ENCODE measurements at places on chromosomes 12 and 14. TPM values are rescaled to one million over a fixed set of nuclear protein-coding genes. Genes with fewer than 3 reads are reported as not detected.

The OAS1 gene
- 5.2 TPM for total RNA-seq

The ADAM21 gene
- 0.07 TPM for total RNA-seq

The VPS29 gene
- 51.3 TPM for total RNA-seq

The RFX4 gene
- not detected for total RNA-seq

The KIF5A gene
- total RNA-seq = 0.40 TPM

The TMEM253 gene
- 1.3 TPM for total RNA-seq

The INSM2 gene
- total RNA-seq = 0.11 TPM

The TAS2R8 gene
- total RNA-seq = not detected

DNA sequence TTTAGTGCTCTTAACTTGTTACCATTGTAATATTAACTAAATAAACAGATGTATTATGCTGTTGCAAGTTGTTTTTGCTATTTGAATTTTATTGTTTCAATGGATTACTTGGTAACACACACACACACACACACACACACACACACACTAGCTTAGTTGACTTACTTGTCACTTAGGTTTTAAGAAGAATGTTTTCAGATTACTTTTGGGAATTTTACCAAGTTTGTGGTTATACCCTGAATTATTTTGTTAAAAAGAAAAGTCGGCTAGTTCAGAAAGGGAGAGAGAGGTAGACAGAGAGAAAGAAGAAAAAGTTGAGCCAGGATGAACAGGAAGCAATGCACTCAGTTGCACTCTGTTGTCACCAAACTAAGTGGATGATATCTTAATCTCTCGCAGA is 5.3 kb downstream of the SSTR1 start:
- H3K27ac ChIP-seq = no peak overlapping the region
- no peaks in the 10 kb centered on the region for H3K27me3 ChIP-seq
- DNase-seq = no peak
- no peak overlapping the region for H3K4me3 ChIP-seq
- no peaks in the 10 kb centered on the region for H3K36me3 ChIP-seq

- H3K4me3 ChIP-seq = no peak overlapping the region
- no peak for DNase-seq
- no peak overlapping the region for H3K27ac ChIP-seq
- H3K36me3 ChIP-seq = no peaks in the 10 kb centered on the region
- H3K4me1 ChIP-seq = peaks cover 4% of the 10 kb centered on the region
- H3K27me3 ChIP-seq = no peaks in the 10 kb centered on the region
These were observed 18.3 kb upstream of the ATP2A2 start for GRCh38 chr12:110262442-110263388.

GRCh38 chr12:47882781-47883546 is 21.8 kb downstream of the VDR start:
- H3K27me3 ChIP-seq = no peaks in the 10 kb centered on the region
- no peak overlapping the region for H3K4me3 ChIP-seq
- H3K27ac ChIP-seq = no peak overlapping the region

GRCh38 chr12:18313306-18313705 is 52.0 kb downstream of the PIK3C2G start:
- H3K36me3 ChIP-seq = no peaks in the 10 kb centered on the region
- no peak overlapping the region for H3K4me3 ChIP-seq
- no peak overlapping the region for H3K27ac ChIP-seq
- no peaks in the 10 kb centered on the region for H3K4me1 ChIP-seq
- DNase-seq = no peak

GRCh38 chr12:117142094-117142493 is 42.9 kb upstream of the TESC start:
- no peaks in the 10 kb centered on the region for H3K27me3 ChIP-seq
- peaks cover 5% of the 10 kb centered on the region for H3K4me1 ChIP-seq
- peak; percentile 56 for DNase-seq

GRCh38 chr12:32548691-32549281 is 130.3 kb upstream of the DNM1L start:
- H3K4me1 ChIP-seq = peaks cover 42% of the 10 kb centered on the region
- no peaks in the 10 kb centered on the region for H3K27me3 ChIP-seq
- peak overlapping the region; percentile 77 for H3K27ac ChIP-seq
- H3K36me3 ChIP-seq = no peaks in the 10 kb centered on the region
- DNase-seq = peak; percentile 70

- H3K36me3 ChIP-seq = no peaks in the 10 kb centered on the region
- no peak for DNase-seq
- H3K4me1 ChIP-seq = peaks cover 2% of the 10 kb centered on the region
- no peak overlapping the region for H3K4me3 ChIP-seq
- no peak overlapping the region for H3K27ac ChIP-seq
These were observed 126.4 kb upstream of the PLEKHA5 start for GRCh38 chr12:19003141-19003540.

GRCh38 chr12:75908961-75909605 is 122.5 kb downstream of the PHLDA1 start:
- H3K4me3 ChIP-seq = no peak overlapping the region
- H3K27me3 ChIP-seq = no peaks in the 10 kb centered on the region
- no peaks in the 10 kb centered on the region for H3K36me3 ChIP-seq
- peak overlapping the region; percentile 24 for H3K27ac ChIP-seq
- H3K4me1 ChIP-seq = peaks cover 10% of the 10 kb centered on the region

- H3K36me3 ChIP-seq = no peaks in the 10 kb centered on the region
- DNase-seq = no peak
- H3K27ac ChIP-seq = no peak overlapping the region
- H3K4me1 ChIP-seq = no peaks in the 10 kb centered on the region
These were observed 4.2 kb upstream of the CLECL1 start for GRCh38 chr12:9736936-9737705.

DNA sequence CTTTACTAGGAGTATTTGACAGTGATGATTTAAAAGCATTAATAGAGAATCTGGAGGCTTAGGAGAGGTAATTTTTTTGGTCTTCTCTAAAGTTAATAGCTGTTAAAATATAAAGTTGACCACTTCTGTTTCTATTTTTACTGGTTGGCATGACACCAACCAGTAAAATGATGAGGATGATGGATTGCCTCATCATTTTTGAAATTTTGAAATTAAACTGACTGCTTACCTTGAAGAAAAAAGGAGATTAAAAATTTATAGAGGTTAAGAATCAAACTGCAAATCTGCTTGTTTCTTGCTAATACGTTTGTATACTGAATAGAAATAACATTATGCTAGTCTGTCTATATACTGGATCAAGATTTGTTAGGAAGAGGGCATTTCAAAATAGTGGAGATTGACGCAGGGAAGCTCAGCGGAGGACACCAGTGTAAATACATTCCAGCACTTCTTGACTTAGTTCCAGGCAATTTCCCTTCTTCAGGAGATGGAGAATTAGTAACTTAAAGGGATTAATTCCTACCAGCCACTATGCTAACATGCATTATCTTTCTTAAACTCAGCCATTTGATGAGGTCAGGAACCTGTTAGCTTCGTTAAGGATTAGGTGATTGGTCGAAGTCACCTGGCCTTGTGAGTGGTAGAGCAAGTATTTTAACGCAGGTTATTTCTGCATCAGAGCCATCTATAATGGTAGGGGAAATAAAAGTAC is 3.6 kb downstream of the EID3 start:
- DNase-seq = no peak
- H3K4me3 ChIP-seq = no peak overlapping the region
- peaks cover 10% of the 10 kb centered on the region for H3K4me1 ChIP-seq
- H3K27me3 ChIP-seq = no peaks in the 10 kb centered on the region
- no peaks in the 10 kb centered on the region for H3K36me3 ChIP-seq
- no peak overlapping the region for H3K27ac ChIP-seq

- H3K27ac ChIP-seq = no peak overlapping the region
- no peaks in the 10 kb centered on the region for H3K36me3 ChIP-seq
- no peaks in the 10 kb centered on the region for H3K4me1 ChIP-seq
- H3K4me3 ChIP-seq = no peak overlapping the region
- DNase-seq = no peak
These were observed 18.6 kb downstream of the FAIM2 start for GRCh38 chr12:49885118-49885517.

- H3K36me3 ChIP-seq = no peaks in the 10 kb centered on the region
- no peaks in the 10 kb centered on the region for H3K27me3 ChIP-seq
- DNase-seq = no peak
- H3K4me3 ChIP-seq = no peak overlapping the region
These were observed 130.8 kb upstream of the EGLN3 start for GRCh38 chr14:34081576-34082136.

DNA sequence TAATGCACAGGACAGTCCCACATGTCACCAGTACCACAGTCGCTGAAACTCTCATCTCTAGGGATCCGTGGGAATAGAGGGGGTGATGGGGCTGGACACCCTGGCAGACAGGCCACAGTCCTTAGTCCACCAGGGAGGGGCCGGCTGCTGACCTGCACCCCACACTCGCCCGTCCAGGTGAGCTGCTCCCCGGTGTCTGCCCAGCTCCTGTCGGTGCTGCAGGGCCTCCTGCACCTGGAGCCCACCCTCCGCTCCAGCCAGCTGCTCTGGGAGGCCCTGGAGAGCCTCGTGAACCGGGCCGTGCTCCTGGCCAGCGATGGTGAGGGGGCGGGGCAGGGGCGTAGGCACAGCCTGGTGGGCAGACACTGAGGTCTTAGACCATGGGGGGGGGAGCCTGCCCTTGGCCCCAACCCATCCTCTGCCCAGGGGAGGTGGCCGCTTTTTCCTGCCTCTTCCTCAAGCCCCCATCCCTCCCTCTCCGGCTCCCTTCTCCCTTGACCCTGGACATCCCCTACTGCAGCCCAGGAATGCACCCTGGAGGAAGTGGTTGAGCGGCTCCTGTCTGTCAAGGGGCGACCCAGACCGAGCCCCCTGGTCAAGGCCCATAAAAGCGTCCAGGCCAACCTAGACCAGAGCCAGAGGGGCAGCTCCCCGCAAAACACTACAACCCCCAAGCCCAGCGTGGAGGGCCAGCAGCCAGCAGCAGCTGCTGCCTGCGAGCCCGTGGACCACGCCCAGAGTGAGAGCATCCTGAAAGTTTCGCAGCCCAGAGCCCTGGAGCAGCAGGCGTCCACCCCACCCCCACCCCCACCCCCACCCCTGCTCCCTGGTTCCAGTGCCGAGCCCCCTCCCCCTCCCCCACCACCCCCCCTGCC is 17.1 kb upstream of the ADSS1 start:
- no peak overlapping the region for H3K4me3 ChIP-seq
- no peaks in the 10 kb centered on the region for H3K4me1 ChIP-seq
- no peak for DNase-seq

DNA sequence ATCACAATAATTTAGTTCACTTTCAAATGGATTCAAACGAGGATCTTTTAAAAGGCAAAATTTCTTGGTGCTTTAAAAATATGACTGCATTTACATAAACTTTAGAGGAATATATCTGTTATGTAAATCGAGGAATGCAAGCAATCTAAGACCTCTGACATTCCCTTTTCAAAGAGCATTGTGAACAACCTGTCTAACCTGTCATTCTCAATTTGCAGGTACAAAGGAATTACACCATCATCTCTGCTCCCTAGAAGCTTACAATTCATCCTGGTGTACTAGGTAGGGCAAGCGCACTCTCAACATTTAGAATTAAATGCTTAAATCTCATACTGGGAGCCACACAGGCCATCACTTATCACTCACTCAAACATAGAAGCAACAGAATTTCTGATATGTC is 35.6 kb downstream of the BMP4 start:
- no peak for DNase-seq
- H3K36me3 ChIP-seq = no peaks in the 10 kb centered on the region
- H3K4me3 ChIP-seq = no peak overlapping the region
- no peaks in the 10 kb centered on the region for H3K27me3 ChIP-seq
- H3K27ac ChIP-seq = no peak overlapping the region
- H3K4me1 ChIP-seq = no peaks in the 10 kb centered on the region

DNA sequence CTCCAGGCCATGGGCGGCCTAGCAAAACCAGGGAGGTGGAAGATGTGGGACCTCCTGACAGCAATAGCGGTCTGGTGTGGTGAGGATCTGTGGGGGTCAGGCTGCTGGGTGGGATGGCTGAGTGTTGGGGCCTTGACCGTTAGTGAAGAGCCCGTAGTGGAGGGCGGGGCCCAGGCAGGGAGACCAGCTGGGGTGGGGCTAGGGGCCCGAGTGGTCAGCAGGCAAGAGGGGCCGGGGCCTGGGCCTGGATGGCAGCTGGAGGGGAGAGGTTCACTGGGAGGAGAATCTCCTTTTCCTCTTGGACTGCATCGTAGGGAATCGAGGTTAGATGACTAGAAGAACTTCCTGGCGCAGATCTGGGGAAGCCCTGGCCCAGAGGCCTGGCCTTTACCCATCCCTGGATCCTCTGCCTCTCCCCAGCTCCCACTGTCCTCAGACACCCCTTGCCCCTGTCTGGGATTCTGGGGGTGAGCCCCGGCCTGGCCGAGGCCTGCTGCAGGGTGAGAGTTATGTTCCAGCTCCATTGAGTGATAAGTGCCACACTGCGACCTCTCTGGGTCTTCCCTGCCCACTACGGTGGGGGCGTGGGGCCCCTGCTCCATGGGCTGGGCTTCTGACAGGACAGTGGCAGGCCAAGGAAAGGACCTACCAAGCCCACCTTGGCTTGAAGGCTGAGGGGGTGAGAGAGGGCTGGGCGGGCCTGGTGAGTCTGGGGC is 47.1 kb downstream of the KRT80 start:
- H3K4me3 ChIP-seq = no peak overlapping the region
- H3K27me3 ChIP-seq = no peaks in the 10 kb centered on the region
- no peak overlapping the region for H3K27ac ChIP-seq
- no peak for DNase-seq
- H3K4me1 ChIP-seq = peaks cover 4% of the 10 kb centered on the region

DNA sequence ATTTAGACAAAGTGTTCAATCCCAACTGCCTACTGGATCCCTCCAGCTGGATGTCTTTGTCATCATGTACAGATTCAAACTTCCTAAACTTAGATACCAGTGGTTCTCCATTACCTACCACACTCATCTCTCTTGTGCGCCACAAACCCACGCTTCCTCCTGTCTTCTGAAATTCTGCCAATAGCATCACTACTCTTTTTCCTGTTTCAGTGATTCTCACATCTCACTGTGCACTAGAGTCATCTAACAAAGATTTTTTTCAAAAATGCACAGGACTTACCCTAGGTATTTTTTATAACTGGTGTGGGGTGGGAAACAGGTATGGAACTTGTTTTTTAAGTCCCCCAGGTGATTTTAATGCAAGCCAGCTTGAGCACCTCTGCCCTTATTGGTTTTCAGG is 5.9 kb downstream of the PSMB5 start:
- peaks cover 3% of the 10 kb centered on the region for H3K4me1 ChIP-seq
- no peak overlapping the region for H3K27ac ChIP-seq
- no peak for DNase-seq
- no peaks in the 10 kb centered on the region for H3K36me3 ChIP-seq
- no peak overlapping the region for H3K4me3 ChIP-seq
- no peaks in the 10 kb centered on the region for H3K27me3 ChIP-seq

- peak overlapping the region; percentile 33 for H3K27ac ChIP-seq
- DNase-seq = peak; percentile 51
- no peak overlapping the region for H3K4me3 ChIP-seq
- H3K36me3 ChIP-seq = no peaks in the 10 kb centered on the region
These were observed 18.4 kb downstream of the ANO6 start for GRCh38 chr12:45234139-45234865.

- no peak overlapping the region for H3K4me3 ChIP-seq
- no peak overlapping the region for H3K27ac ChIP-seq
- H3K4me1 ChIP-seq = peaks cover 2% of the 10 kb centered on the region
These were observed 58.8 kb downstream of the PIK3C2G start for GRCh38 chr12:18320036-18320617.

DNA sequence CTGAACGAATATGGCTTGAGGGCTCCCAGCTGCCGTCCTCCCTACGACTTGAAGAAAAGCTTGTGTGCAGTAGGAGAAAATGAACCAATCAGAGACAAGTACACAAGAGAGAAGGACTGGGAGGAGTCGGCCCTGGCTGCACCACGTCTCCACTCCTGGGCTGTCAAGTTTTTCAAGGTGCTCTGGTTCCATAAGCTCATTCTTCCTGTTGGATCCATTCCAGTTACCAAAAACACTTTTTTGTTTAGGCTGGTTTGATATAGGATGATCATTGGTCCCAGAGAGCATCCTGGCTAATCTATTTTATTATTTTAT is 2.8 kb upstream of the A2ML1 start:
- no peak for DNase-seq
- H3K4me3 ChIP-seq = no peak overlapping the region
- H3K27me3 ChIP-seq = no peaks in the 10 kb centered on the region
- no peaks in the 10 kb centered on the region for H3K36me3 ChIP-seq
- no peak overlapping the region for H3K27ac ChIP-seq
